DMS153 (cell line): ENCODE measurements at places on chromosomes 3 and 15.

DNA sequence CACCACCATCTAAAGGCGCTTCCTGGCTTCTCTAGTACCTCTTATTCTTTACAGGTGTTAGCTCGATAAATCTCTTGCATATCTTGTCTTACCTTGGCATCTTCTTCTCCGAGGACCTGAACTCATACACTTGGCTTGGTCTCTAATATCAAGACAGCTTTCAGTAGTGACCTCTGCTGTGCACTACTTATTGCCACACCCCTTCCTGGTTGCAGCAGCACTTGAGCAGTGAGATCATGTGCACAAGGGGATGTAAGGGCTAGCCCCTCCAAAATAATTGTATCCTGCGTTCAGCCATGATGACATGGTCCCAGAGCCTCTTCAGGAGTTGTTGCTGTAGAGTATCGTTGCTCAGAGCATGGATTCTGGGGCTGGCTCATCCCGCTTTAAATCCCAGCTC lies 1.3 kb upstream of the PLA1A start:
- no peak for DNase-seq

GRCh38 chr3:50003824-50004223 lies 63.9 kb downstream of the RBM6 start:
- DNase-seq, result no peak

- DNase-seq, result no peak
Observed at GRCh38 chr15:90576711-90577389, 47.1 kb downstream of the CRTC3 start.

GRCh38 chr3:148711981-148712666 lies 14.4 kb downstream of the AGTR1 start:
- no peak for DNase-seq
